GM20000 (cell line): ENCODE measurements at places on chromosomes 2 and 18.
A peak's percentile ranks its signal among the peaks of the same experiment; 100 is the strongest.

DNA sequence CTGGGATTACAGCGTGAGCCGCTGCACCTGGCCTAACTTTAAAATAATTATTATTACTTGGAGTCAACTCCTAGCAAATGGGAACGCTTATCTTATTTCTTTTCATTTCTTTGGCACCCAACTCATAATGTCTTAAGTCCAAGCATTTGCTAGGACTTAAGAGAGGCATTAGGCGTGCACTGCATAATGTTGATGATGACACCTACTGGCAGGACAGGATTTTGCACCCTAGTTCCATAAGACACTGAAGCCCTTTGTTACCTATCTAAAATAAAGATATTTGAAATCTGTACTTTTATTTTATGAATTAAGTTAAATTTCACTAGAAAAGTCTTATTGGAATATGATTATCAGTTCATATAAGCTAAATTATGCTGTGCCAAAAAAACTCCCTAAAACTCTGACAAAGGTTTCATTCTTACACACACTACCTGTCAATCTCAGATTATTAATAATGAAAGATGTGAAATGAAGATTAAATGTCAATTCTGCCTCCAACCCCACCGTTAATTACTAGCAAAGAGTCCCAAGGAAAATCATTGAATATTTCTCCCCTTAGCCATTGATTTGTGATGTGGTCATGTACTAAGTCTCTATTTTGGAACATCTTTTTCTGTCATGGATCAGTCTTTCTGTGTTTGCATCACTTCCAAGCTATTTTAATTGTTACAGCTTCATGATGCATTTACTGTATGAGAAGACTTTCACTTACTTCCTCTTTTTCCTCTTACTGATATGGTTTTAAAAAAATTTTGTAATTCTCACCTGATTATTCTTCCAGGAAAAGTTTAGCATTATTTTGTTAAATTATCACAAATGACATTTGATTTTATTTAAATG is 12.7 kb upstream of the CDH2 start:
- DNase-seq = peak; percentile 35

- no peak for DNase-seq
Observed at GRCh38 chr2:219252084-219252483, 959 bp upstream of the TUBA4B start.

GRCh38 chr2:102074152-102074783 is 68.3 kb upstream of the IL1R1 start:
- no peak for DNase-seq

- no peak for DNase-seq
Observed at GRCh38 chr2:239927424-239927981, 97.6 kb downstream of the NDUFA10 start.

- no peak for DNase-seq
Observed at GRCh38 chr2:18423636-18424035, 136.8 kb downstream of the RDH14 start.

GRCh38 chr2:6580982-6581381 is 284.7 kb downstream of the CMPK2 start:
- no peak for DNase-seq

GRCh38 chr2:46355756-46356155 is 58.5 kb downstream of the EPAS1 start:
- DNase-seq = no peak

GRCh38 chr2:27844821-27845255 is 45.3 kb downstream of the RBKS start:
- no peak for DNase-seq

GRCh38 chr18:31649978-31650719 is 34.2 kb downstream of the B4GALT6 start:
- DNase-seq = no peak

DNA sequence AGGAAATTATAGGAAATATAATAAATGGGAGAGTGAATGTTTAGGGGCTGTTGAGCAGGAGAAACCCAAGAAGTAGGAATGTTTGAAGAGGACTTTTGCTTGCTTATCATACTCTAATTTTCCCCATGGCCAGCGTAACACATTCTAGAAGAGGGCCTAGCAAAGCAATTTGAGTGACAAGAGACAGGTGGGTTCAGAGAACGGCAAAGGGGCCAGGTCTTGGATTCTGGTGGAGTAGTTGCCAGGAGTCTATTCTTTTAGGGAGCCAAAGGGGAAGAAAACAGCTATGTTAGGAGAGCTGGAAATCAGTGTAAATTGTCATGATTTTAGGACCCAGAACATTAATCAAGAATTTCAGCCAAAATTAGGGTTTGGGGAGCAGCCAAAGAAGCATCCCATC is 96.5 kb downstream of the COL5A2 start:
- DNase-seq = no peak

DNA sequence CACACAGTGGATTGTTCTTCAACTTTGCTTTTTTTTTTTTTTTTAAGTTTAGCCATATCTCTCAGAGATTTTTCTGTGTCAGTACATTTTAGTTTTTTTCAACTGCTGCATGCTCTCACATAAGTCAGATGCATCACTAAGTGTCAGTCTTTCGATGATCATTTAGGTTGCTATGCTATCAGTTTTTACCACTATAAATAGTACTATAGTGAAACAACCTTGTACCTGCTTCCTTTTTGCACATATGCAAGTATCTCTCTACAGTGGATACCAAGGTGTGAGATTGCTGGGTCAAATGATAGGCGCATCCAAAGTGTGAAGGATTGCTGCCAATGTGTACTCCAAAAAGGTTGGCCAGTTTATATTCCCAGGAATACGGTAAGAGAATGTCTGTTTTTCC is 33.5 kb upstream of the MAP4K3 start:
- DNase-seq = peak; percentile 29

GRCh38 chr2:13401312-13401711 is 684.6 kb downstream of the TRIB2 start:
- DNase-seq = no peak

- DNase-seq = no peak
Observed at GRCh38 chr2:189409131-189409530, 32.1 kb upstream of the WDR75 start.

GRCh38 chr2:2853346-2853745 is 522.3 kb upstream of the MYT1L start:
- DNase-seq = no peak

- DNase-seq = no peak
Observed at GRCh38 chr2:162022290-162022945, 51.6 kb downstream of the DPP4 start.

DNA sequence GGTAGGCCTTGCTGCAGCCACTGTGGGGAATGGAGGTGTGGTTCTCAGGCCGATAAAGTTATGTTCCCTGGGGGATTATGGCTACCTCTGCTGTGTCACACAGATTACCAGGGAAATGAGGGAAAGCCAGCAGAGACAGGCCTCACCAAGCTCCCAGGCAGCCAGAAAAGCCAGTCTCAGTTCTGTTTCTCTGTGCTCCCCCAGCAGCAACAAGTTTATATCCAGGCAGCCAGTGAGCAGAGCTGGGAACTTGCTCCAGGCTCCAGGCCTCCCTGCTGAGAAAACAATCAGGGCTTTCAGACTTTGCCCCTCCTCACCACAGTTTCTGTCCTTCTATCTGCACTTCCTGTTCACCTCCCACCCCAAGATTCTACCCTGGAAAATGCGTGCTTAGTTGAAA is 596.6 kb upstream of the GYPC start:
- no peak for DNase-seq

- DNase-seq = peak; percentile 19
Observed at GRCh38 chr2:36059691-36060090, 295.9 kb upstream of the CRIM1 start.

DNA sequence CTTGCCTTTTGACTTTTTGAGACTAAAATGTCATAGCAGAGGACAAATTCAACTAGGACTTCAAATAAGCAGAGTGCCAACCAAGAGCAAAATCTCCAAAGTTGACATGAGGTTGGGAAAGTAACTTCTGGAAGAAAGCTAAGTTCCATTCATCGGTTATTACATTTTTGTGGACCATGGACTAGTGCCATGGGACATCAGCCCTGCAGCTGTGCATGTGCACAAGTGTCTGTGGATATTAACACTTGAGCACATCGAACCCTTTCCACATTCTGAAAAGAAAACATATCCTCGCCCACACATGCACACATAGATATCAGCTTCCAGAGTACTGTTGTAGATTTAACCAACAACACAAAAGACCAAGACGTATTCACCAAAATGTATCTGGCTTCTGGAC is 262.6 kb downstream of the NYAP2 start:
- DNase-seq = no peak

DNA sequence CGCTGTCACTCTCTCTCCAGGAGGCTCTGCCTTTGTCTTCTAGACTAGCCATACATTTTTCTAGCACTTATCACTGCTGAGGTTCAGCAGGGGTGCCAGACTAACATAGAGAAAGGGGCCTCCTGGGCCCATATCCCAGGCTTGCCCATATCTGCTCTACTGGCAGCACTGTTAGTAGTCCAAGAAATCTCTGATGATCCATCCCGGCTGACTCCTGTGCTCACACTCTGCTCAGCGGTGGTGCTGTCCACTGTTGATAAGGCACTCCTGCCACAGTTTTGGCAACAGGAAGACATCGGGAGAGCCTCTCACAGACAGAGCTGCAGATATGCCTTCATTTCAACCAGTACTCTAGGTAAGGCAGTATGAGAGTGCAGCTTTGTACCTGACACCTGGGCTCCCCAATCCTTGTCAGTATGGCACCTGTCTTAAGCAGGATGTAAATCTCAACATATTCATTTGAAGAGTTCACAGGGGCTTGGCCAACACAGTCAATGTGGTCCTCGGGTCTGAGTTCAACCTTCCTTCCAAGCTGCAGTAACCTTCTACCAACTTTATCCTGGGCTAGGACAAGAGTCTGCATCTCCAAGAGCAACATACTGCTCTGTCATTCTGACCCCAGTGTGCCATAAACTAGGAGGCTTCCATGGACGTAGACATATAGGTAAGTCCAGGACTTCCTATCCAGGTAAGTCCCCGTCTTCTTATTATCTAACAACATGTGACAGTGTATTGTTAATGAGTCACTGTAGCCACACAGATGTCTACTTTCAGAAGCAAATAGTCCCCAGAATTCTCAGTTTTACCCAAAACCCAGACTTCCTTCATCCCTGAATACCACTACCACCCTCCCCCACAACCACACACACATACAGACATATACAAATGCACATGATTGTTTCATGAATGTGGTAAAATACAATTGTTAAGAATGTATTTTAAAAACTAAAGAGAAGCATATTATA is 16.2 kb downstream of the KLF7 start:
- no peak for DNase-seq

DNA sequence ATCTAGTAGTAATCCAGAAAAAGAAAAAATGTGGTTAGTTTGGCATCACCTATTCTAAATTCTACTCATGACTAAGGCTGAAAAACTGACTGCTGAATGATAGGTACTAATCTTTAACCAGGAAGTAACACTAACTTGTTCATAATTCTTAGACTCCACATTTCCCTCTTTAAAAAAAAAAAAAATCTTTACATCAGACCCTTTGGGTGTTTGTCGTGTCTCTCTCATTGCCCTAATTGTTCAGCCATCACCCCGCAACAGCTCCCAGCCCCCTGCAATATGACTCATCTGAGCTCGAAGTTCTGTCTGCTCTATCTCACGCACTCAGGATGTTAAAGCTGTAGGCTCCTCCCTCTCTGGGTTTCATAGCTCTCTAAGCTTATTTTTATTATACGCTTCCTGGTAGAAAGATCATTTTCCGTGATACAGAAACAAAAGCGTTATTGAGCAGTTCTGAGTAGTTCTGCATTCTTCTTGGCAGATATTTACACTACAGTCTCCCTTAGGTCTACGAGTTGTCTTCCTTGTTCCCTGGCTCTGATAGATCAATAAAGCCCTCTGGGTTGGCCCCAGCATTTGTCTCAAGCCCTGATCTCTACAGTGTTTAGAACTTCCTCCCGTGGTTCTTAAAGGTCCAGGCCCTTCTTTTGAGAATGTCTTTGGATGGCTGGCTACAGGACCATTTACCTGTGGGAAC is 95.6 kb downstream of the TNFRSF11A start:
- peak; percentile 74 for DNase-seq

GRCh38 chr2:160156100-160156499 is 44.0 kb downstream of the ITGB6 start:
- DNase-seq = no peak

DNA sequence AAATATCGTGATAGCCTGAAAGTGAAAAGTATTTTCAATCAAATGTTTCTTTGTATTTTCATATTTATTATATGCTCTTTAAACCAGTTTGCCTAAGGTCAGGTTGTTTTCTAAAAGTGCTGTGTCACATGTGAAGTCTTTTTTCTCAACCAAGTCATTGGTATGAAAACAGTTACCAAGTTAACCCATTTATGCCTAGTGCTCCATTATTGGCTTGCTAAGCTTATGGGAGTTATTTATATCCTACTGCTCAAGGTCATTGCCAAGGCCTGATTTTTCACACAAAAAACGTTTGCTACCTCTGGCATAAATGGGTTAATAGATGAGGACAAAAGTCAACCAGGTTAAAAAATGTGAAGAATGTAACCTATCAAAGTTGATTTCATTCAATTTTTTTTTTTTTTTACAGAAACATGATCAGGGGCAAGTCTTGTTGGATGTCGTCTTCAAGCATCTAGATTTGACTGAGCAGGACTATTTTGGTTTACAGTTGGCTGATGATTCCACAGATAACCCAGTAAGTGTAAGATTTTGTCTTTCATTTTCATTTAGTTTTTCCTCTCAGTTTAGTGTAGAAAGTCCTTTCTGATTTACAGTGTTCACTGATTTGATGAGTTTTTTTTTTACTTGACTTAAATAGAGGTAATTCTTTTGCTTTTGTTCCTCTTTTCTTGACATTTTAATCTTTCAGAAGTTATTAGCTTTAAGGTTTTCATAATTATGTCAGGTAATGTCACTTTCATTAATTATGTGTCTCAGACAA is 102.6 kb downstream of the PTPN4 start:
- peak; percentile 36 for DNase-seq

DNA sequence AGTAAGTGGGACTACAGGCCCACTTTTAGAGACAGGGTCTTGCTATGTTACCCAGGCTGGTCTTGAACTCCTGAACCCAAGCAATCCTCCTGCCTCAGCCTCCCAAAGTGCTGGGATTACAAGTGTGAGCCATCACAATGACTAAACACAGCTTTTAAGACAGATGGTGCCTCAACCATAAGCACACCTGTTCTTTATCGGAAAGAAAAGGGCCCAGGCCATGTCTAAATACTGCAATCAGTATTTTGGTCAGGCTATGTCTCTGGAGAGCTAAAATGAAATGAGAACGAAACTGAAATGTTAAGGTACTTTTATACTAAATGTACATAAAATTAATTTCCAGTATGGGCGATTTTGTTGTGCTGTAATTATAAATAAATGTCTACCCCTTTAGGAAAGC is 69.5 kb upstream of the SPTBN1 start:
- DNase-seq = no peak
